ENCODE measurements at places on chromosomes 13 and 19.
A peak's percentile ranks its signal among the peaks of the same experiment; 100 is the strongest.

- no peak for DNase-seq
Measured at GRCh38 chr19:31096062-31096830, 253.0 kb downstream of the TSHZ3 start.

GRCh38 chr13:60137911-60138560, 25.7 kb downstream of the DIAPH3 start:
- DNase-seq = no peak

- no peak for DNase-seq
Measured at GRCh38 chr19:47036097-47036651, 12.2 kb downstream of the TMEM160 start.

GRCh38 chr19:13980340-13980739, 25.8 kb downstream of the RFX1 start:
- DNase-seq = no peak

- peak; percentile 85 for DNase-seq
Measured at GRCh38 chr19:33521480-33522370, at the start of gene PEPD. TSS of gene PEPD (minus strand) at chr19:33521791. CDS start at chr19:33521760, 31 bp downstream.

DNA sequence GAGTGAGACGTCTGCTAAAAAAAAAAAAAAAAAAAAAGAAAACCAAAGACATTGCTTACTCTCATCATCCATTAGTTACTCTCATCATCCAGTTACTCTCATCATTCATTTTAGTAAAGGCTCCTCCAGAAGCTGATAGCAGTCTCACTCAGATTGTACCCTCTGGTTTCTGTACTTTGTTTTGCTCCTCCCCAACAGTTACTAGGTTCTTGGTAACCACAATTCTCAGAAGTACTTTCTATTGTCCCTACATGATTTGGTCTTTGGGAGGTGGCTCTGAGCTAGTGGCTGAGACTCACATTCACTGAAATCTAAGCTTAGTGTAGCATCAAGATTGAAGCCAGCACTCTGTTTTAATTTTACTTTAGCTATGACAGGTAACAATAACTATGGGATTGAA, 14.3 kb downstream of the ERICH4 start:
- DNase-seq = no peak

GRCh38 chr13:79874396-79875360, 393.7 kb downstream of the NDFIP2 start:
- no peak for DNase-seq

DNA sequence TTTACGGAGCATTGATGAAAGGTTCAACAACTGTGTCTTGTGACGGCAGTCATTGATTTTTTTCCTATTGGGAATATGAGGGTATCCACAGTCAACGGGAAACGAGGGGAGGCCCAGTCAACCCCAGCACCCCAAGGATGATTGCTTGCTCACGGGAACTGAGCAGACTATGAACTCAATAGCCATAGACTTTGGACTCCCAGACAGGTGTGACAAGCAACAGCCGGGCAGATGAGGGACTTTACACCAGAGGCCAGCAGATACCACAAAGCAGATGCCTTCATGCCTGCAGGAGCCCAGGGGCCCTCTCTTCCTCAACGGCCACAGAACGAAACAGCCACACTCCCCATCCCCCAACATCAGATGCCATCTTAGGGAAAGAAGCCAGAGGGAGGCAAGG, 80.3 kb upstream of the FLT1 start:
- no peak for DNase-seq

GRCh38 chr19:16946951-16947940, 58.4 kb downstream of the F2RL3 start:
- no peak for DNase-seq

GRCh38 chr19:33785795-33786194, 10.9 kb upstream of the KCTD15 start:
- DNase-seq = no peak

DNA sequence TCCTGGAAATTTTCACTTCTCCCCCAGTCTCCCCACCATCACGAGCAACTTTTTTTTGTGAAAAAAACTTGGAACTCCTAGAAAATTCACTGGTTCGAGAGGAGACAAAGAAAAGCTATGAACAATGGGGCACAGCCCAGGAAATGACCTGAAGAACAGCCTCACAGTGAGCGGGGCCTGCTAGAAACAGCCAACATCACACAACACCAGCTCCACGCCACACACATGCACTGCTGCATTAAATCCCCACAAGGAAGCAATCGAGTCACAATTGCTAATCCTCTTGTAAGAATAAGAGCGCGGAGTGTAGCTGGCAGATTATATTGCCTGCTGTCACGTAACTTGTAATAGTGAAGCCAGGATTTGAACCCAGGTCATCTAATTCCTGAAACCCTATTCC, 48.8 kb downstream of the SLC7A1 start:
- DNase-seq = no peak

All from stimulated activated CD4-positive, alpha-beta T cell treated with anti-CD3 and anti-CD28 coated beads, Interleukin-4, amount 100 ng/mL, for 24 hours (primary cell).